CD8-positive, alpha-beta memory T cell (primary cell): ENCODE measurements at places on chromosomes 11 and 22.

DNA sequence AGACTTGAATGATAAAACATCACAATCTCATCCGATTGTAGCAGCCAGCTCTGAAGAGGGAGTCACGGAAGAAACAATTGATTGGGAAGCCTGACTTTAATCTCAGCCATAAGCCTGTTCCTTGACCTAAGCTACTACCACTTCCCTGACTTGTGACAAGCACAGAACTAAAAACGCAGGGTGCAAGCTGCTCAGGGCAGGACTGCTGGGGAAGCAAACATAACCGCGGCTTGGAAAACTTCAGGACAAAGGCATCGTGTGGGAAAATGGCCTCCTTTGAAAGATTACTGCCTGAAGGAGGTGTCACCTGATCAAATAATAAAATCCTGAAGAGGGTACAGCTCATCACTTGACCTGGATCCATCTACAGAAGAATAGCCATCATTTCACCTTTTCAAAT, 595.3 kb upstream of the CADM1 start:
- DNase-seq: no peak

DNA sequence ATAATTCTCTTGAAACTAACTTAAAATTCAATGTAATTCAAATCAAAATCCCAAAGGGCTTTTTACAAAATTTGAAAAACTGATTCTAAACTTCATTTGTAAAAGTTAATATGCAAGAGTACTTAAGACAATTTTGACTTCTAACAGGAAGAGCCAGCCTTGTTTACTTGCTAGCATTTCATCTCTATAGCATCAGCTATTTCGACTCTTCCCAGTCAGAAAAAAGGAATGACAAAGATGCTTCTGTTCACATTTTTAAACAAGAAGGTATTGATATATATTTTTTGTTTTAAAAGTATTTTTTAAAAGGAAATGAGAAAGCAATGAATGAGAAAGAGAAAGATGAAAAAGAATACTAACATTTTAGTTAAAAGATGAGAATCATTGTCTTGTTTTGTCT, 16.4 kb downstream of the SLN start:
- no peak for DNase-seq

DNA sequence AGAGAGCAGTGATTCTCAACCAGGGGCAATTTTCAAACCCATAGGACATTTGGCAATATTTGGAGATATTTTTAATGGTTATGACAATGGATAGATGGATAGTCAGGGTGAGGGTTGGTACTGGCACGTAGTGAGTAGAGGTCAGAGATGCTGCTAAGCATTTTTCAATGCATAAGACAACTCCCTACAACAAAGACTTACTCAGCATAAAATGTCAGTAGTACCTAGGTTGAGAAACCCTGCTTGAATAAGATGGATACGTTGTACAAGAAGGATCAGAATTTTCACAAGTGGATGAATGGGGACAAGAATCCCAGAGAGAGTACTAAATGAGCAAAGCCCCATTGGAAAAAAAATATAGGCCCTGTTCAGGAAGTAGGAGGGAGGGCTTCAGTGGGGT, 11.9 kb upstream of the LIN7C start:
- DNase-seq: no peak

- DNase-seq: no peak
These were observed 5.2 kb upstream of the TBCEL start for GRCh38 chr11:121018746-121019145.

GRCh38 chr11:29173660-29174062, 843.2 kb downstream of the KCNA4 start:
- no peak for DNase-seq

- DNase-seq: no peak
These were observed 99.1 kb downstream of the XRRA1 start for GRCh38 chr11:74849525-74850391.

- no peak for DNase-seq
These were observed 6.3 kb downstream of the PPM1F start for GRCh38 chr22:21946262-21946925.

DNA sequence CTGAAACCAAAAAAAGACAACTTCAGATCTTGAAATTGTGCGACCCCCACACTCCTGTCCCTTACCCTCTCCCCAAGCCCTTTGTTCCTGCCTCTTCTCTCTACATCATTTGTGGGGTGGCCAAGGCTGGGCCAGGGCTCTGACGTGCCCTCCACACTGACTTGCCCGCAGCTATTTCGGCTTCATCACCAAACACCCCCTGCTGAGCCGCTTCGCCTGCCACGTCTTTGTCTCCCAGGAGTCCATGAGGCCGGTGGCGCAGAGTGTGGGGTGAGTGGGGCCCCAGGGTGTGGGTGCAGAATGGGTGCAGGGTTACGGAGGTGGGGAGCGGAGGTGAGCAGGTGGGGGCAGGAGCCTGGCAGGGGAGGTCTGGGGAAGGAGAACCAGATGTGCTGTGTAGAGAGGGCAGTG, 9.5 kb downstream of the MAPK8IP2 start:
- DNase-seq: no peak

- DNase-seq: no peak
These were observed 43.3 kb downstream of the MYEOV start for GRCh38 chr11:69337211-69337721.

DNA sequence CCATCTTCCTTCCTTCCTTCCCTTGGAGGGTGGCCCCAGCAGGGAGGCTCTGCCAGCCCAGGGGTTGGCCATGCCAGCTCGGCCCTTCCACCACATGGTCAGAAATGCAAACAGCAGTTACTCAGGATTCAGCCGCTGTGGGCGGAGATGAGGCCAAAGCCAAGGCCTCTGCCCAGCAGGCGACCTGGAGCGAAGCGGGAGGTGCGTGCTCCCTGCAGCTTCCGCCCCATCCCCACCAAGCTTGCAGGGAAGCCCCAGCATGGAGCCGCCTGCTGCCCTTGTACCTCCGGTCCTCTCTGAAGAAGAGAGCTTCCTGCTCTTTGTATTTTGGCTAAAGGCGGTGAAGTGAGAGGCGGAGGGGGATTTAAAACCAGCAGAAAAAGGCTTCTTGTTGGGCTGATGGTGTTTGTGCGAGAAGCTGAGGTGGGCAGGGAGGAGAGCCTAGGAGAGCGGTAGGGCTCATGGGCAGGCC, 50.4 kb downstream of the ANO1 start:
- no peak for DNase-seq

DNA sequence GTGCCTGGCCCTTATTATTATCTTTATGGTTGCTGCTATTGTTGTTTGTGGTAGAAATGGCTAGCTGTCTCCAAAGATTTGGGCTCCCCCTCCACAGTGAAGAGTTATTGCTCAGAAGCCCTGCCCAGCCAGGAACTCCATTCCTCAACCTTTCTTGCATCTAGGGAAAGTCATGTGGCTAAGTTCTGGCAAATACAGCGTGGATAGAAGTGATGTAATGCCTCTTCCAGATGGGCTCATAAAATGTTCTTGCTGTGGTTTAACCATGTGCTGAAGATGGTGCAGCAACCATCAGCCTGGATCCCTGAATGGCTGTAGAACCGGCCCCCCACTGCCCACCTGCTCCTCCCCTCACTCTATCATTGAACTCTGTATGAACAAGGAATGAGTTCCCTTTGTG, 203.5 kb upstream of the E2F8 start:
- DNase-seq: no peak

DNA sequence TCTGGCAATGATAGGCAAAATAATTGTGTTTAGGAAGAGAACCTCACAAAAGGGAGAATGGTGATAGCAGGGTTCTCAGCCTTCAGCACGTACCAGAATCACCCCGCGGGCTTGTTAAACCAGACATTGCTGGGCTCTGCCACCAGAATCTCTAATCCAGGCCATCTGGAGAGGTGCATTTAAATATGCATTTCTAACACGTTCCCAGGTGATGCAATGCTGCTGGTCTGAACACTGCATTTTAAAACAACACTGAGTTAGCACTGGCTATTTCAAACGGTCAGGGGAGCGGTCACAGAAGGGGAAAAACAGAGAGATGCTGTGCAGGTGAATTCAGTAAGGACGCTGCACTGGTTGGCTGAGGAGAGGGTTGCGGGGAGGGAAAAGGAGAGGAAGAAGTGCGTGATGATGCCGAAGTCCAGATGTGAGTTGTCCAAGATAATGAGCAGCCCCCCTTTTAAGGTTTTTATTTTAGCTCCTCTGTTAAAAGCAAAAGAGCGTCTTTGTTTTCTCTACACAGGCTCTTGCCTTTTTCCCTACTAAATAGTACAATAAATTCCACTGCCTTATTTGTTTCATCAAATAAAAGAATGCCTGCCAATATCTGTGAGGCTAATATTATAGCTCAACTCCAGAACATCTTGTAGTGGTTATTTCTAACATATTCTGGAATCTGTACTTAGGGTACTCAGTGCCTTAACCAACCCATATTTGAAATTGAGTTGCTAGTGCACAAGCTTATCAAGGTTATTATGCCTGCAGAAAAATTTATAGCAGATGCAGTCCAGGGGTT, 109.6 kb upstream of the POU2AF2 start:
- no peak for DNase-seq

GRCh38 chr11:80929031-80929805, 1488.4 kb upstream of the TENM4 start:
- no peak for DNase-seq

- DNase-seq: no peak
These were observed 1.9 kb upstream of the FAT3 start for GRCh38 chr11:92222701-92223100.

- DNase-seq: no peak
These were observed 118.8 kb upstream of the CADM1 start for GRCh38 chr11:115623021-115623451.

DNA sequence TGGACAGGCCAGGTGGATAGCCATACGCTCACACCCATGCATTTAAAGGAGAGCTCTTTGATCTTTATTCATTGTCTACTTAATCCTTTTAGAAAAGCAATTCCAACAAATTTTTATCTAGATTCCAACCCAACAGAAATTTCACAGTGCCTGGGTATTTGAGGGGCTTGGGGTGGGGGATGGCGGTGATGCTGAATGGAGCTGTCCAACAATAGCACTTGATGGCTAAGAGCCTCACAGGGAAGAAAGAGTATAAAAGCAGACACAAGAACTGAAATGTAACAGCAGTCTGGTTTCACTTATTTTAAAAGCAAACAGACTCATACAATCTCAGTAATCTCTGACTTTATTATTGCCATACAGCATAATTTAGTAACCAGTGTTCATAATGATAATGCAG, 101.8 kb upstream of the SORL1-AS1 start:
- no peak for DNase-seq

DNA sequence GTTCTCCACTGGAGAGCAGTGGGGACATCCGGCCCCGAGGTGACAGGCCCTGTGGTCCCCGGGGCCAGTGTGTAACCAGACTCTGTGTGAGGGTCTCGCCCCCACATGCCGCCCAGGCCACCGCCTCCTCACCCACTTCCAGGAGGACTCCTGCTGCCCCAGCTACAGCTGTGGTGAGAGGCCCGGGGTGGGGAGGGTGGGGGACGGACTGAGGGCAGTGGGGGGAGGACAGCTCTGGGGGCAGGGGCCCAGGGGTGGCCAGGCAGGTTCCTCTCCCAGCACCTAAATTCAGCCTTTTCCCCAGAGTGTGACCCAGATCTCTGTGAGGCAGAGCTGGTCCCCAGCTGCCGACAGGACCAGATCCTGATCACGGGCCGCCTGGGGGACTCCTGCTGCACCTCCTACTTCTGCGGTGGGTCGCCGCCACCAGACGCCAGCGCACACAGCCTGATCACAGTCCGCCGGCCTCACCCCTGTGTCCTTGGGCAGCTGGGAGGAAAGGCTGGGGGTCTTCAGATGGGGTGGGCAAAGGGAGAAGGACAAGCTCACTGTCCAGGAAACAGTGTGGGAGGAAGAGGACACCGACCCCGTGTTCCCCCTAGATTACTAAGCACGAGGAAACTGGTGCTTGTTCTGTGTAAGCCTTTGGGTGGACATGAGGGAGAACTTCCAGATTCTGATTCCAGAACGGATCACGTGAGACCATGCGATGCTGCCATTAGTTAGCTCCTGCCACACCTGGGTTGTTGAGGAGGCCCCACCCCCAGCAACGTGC, 84.4 kb upstream of the MYOD1 start:
- no peak for DNase-seq
